ENCODE measurements at places on chromosomes 1 and 21. TPM values are rescaled to one million over a fixed set of nuclear protein-coding genes. Genes with fewer than 3 reads are reported as not detected.

- H3K4me1 ChIP-seq, result no peaks in the 10 kb centered on the region
- no peaks in the 10 kb centered on the region for H3K36me3 ChIP-seq
- H3K4me3 ChIP-seq, result no peak overlapping the region
- no peaks in the 10 kb centered on the region for H3K27me3 ChIP-seq
- H3K27ac ChIP-seq, result no peak overlapping the region
These were observed 11.7 kb downstream of the LHX9 start for GRCh38 chr1:197928849-197929336.

GRCh38 chr1:53554592-53555305 is 95.5 kb downstream of the DMRTB1 start:
- no peaks in the 10 kb centered on the region for H3K27me3 ChIP-seq
- no peaks in the 10 kb centered on the region for H3K36me3 ChIP-seq
- H3K4me3 ChIP-seq, result no peak overlapping the region

DNAJC16 gene
- 19.9 TPM for total RNA-seq

- no peaks in the 10 kb centered on the region for H3K4me1 ChIP-seq
- DNase-seq, result no peak
- H3K27me3 ChIP-seq, result no peaks in the 10 kb centered on the region
These were observed 4.1 kb downstream of the PPT1 start for GRCh38 chr1:40092706-40093639.

EPHA2 gene
- 25.9 TPM for total RNA-seq

DNA sequence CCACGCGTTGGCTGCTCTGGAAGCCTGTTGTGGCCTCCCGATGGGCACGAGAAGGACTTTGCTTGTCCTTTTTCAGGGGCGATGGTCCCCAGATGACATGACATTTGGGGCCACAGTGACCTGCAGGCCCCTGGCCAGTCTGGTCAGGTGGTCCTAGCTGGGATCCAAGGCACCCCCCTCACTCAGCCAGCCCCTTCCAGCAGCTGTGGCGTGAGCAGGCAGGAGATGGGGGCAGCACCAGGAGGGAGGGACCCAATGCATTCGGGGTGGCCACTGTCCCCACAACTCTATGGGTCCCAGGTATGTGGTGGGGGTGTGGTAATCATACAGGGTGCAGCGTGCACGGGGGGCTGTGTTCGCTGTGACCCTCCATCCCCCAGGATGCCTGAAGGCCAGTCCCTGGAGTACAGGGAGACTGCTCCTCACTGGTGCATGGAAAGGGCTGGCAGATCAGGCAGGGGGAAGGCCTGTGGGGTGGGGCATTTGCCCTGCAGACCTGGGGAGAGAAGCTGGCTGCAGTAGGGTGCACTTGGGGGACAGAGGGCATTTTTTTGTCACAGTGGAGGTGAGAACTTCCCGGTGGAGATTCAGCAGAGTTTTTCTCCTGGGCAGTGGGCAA is 31.7 kb downstream of the WNT3A start:
- H3K4me3 ChIP-seq, result no peak overlapping the region
- H3K27ac ChIP-seq, result no peak overlapping the region
- no peaks in the 10 kb centered on the region for H3K4me1 ChIP-seq
- H3K36me3 ChIP-seq, result no peaks in the 10 kb centered on the region
- peak; percentile 18 for DNase-seq

- no peaks in the 10 kb centered on the region for H3K36me3 ChIP-seq
- no peak for DNase-seq
- H3K4me3 ChIP-seq, result no peak overlapping the region
- H3K4me1 ChIP-seq, result no peaks in the 10 kb centered on the region
These were observed 170.2 kb downstream of the RPS6KC1 start for GRCh38 chr1:213221209-213221608.

GRCh38 chr1:152426731-152427130 is 12.7 kb upstream of the CRNN start:
- H3K27me3 ChIP-seq, result no peaks in the 10 kb centered on the region
- no peak for DNase-seq
- no peak overlapping the region for H3K27ac ChIP-seq
- no peaks in the 10 kb centered on the region for H3K4me1 ChIP-seq
- no peak overlapping the region for H3K4me3 ChIP-seq

MDM4 gene
- total RNA-seq, result 141 TPM

GBP4 gene
- 10.1 TPM for total RNA-seq

DNA sequence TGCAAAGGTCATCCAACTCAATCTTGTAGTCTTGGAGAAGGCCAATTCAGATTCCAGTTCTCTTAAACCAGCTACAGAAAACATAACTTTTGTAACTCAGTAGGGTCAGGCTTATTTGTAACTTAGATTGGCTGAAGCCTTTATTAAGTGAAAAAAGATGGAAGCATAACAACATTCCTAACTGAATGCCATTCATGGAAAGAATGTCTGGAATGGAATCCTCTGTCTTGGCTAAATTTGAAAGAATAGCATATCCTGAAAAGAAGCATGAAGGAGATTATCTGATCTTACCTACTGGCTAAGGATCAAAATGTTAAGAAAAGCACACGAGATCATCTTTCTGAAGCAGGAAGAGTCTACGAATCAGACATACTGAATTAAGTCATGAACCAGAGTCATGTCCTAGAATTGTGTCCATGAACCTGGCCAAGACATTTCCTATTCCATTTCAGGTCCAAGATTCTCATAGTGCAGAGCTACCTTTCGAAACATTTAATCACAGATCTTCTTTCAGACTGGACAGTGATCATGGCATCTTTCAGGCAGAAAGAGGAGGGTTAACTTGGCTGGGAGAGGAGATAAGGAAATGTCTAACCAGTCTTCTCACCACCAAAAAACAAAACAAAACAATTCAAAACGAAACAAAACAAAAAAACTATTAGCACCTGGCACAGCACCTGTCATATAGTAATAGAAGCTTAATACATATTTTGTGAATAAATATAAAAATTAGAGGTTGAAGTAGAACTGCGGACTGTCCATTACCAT is 75.6 kb downstream of the XCL2 start:
- no peaks in the 10 kb centered on the region for H3K36me3 ChIP-seq
- no peak overlapping the region for H3K27ac ChIP-seq
- H3K27me3 ChIP-seq, result no peaks in the 10 kb centered on the region
- no peak overlapping the region for H3K4me3 ChIP-seq

- DNase-seq, result no peak
- H3K27me3 ChIP-seq, result no peaks in the 10 kb centered on the region
- no peaks in the 10 kb centered on the region for H3K36me3 ChIP-seq
- peaks cover 21% of the 10 kb centered on the region for H3K4me1 ChIP-seq
These were observed 2.0 kb downstream of the MAPKAPK2 start for GRCh38 chr1:206686478-206687249.

FYB2 gene
- not detected for total RNA-seq

GRCh38 chr1:78101514-78101913 is 55.7 kb downstream of the GIPC2 start:
- no peak overlapping the region for H3K4me3 ChIP-seq
- DNase-seq, result peak; percentile 55
- H3K27me3 ChIP-seq, result no peaks in the 10 kb centered on the region

VANGL1 gene
- total RNA-seq, result 14.8 TPM

DNA sequence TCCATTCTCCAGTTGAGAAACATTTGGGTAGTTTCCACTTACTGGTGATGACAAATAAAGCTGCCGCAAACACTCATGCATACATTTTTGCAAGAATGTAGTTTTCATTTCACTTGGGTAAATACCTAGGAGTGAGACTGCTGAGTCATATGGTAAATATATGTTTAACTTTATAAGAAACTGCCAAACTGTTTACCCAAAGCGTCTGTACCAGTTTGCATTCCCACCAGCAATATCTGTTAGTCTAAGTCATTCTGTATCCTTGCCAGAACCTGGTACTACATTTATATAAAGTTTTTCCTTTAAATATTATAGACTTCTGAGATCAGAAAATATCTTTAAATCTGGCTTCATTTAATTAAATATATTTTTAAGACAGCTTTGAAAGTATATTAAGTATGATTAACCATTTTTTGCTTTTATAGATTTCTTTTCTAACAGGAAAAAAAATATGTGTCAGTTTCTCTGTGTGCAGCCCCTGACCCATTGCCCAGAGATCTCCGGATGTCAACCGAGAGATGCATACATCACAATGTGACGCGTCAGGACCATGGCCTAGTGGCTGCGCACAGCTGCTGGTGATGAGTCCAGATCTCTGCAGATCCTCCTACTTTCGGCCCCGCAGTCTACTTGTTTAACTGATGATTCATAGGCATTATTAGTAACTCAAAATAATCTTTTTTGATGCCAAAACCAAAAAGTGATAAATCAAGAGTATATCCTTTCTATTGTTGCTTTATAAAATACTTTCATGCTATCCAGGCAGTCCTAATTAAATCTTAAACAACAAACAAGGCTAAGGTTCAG is 227.1 kb upstream of the MAP1LC3C start:
- H3K27me3 ChIP-seq, result no peaks in the 10 kb centered on the region
- no peak overlapping the region for H3K27ac ChIP-seq
- no peak overlapping the region for H3K4me3 ChIP-seq
- no peaks in the 10 kb centered on the region for H3K4me1 ChIP-seq

DNA sequence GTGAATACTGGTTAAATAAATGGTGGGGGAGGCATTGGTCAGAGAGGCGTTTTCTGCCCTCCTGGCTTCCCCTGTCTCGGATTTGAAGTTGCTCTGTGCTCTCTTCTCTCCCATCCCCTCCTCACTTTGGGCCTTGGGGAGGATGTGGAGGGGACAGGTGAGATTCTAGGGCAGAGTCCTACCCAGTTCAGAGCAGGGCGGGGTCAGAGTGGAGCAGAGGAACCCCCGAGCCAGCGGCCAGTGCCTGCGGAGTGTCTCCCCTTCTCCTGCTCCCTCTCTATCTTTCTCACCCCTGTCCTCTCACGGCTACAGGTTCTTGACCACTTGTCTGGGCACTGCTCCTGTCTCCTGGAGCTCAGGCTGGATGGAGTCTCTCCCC is 8.1 kb downstream of the KNCN start:
- H3K4me1 ChIP-seq, result no peaks in the 10 kb centered on the region
- no peaks in the 10 kb centered on the region for H3K36me3 ChIP-seq
- H3K27me3 ChIP-seq, result no peaks in the 10 kb centered on the region
- no peak overlapping the region for H3K27ac ChIP-seq
- H3K4me3 ChIP-seq, result no peak overlapping the region

DNA sequence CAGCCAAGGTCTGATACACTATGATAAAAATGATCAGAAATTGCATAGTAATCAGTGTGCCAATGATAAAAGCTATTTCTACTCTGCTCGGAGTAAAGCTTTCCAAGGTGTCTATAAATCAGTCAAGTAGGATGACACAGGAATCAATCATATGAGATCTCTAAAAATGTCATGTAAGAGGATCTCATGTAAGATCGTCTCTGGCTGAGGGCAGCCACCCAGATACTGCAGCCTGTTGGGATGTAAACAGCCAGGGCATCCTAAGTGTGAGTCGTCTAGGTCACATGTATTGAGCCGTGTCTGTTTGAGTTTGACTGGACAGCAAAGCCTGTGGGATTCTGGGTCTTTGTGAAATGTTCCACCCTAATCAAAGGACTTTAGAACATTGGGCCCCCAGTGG is 2.8 kb upstream of the TEX35 start:
- no peaks in the 10 kb centered on the region for H3K27me3 ChIP-seq
- no peaks in the 10 kb centered on the region for H3K36me3 ChIP-seq
- H3K4me1 ChIP-seq, result no peaks in the 10 kb centered on the region
- H3K27ac ChIP-seq, result no peak overlapping the region

GRCh38 chr21:38236232-38236631 is 20.6 kb upstream of the KCNJ15 start:
- DNase-seq, result no peak
- H3K4me3 ChIP-seq, result no peak overlapping the region

DNA sequence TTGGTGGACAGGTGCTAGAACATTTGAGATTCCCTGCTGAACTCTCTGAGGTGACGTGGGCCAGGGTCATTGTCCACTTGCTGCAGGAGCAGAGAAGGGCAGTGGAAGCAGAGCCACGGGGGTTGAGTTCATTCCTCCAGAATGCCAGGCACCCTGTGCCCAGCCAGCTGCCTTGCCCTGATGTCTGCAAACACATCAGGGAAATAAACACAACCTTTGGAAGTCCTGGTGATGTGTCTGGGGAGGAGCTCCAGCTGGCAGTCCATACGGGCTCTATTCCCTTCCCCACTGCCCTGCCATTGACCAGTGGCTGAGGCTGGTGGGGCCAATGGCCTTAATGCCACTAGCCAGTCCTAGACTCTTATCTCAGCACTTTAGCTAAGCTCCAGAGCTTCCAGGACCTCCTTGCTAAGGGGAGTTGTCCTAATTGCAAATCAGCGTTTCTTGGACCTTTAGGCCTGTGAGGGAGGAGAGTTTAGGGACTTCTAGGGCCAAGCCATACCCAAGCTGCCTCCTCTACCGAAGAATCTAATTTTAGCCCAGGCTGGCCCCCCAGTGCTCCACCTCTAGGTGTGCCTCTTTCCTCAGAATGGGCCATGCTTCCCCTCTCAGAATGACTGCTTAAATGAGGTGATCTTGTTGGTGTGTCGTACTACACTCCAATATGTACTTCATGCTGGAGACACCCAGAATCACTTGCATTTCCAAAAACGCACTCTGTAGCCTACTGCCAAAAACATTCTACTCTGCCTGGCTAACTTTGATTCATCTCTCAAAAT is 25.9 kb upstream of the MFSD2A start:
- H3K4me3 ChIP-seq, result no peak overlapping the region
- H3K4me1 ChIP-seq, result no peaks in the 10 kb centered on the region
- H3K27ac ChIP-seq, result no peak overlapping the region

OR2T33 gene
- not detected for total RNA-seq

SIM2 gene
- not detected for total RNA-seq

GRCh38 chr1:177384461-177384860 is 213.7 kb downstream of the BRINP2 start:
- H3K36me3 ChIP-seq, result no peaks in the 10 kb centered on the region
- no peak overlapping the region for H3K27ac ChIP-seq
- H3K4me3 ChIP-seq, result no peak overlapping the region
- no peaks in the 10 kb centered on the region for H3K27me3 ChIP-seq

HAO2 gene
- total RNA-seq, result not detected

- H3K27ac ChIP-seq, result no peak overlapping the region
- no peaks in the 10 kb centered on the region for H3K4me1 ChIP-seq
- no peak for DNase-seq
- no peaks in the 10 kb centered on the region for H3K36me3 ChIP-seq
- no peak overlapping the region for H3K4me3 ChIP-seq
- H3K27me3 ChIP-seq, result no peaks in the 10 kb centered on the region
These were observed 12.3 kb upstream of the IL22RA1 start for GRCh38 chr1:24155011-24155782.

DNA sequence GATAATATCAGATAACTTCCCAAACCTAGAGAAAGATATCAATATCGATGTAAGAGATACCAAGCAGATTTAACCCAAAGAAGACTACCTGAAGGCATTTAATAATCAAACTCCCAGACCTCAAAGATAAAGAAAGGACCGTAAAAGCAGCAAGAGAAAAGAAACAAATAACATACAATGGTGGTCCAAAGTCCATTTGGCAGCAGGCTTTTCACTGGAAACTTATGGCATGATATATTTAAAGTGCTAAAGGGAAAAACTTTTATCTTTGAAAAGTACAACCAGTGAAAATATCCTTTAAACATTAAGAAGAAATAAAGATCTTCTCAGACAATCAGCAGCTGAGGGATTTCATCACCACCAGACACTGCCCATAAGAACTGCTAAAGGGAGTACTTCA is 812.7 kb upstream of the ADAMTS5 start:
- H3K27me3 ChIP-seq, result no peaks in the 10 kb centered on the region
- H3K36me3 ChIP-seq, result no peaks in the 10 kb centered on the region
- no peaks in the 10 kb centered on the region for H3K4me1 ChIP-seq
- no peak overlapping the region for H3K4me3 ChIP-seq
- DNase-seq, result no peak

Measured in aorta (tissue), 5 donors.